ENCODE measurements at places on chromosomes 11 and 22.
A peak's percentile ranks its signal among the peaks of the same experiment; 100 is the strongest.

DNA sequence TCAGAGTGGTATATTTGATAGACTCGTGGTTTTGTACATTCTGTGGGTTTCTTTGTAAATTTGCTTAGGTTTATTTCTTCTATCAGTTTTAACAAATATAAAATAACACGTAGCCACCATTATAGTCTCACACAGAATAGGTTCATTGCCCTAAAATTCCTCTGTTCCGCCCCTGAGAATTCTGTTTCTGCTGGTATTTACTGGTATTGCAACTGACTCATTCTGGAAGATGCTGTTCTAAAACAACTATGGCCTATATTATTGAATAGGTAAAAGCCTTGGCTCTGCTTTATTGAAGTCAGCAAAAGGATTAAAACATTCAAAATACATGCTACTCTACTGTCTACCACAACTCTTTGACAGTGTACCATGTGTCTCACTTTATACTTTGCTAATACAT, 119.1 kb upstream of the CHORDC1 start:
- DNase-seq: peak; percentile 61

- no peak for DNase-seq
Measured at GRCh38 chr11:112310419-112310818, 49.8 kb upstream of the PLET1 start.

DNA sequence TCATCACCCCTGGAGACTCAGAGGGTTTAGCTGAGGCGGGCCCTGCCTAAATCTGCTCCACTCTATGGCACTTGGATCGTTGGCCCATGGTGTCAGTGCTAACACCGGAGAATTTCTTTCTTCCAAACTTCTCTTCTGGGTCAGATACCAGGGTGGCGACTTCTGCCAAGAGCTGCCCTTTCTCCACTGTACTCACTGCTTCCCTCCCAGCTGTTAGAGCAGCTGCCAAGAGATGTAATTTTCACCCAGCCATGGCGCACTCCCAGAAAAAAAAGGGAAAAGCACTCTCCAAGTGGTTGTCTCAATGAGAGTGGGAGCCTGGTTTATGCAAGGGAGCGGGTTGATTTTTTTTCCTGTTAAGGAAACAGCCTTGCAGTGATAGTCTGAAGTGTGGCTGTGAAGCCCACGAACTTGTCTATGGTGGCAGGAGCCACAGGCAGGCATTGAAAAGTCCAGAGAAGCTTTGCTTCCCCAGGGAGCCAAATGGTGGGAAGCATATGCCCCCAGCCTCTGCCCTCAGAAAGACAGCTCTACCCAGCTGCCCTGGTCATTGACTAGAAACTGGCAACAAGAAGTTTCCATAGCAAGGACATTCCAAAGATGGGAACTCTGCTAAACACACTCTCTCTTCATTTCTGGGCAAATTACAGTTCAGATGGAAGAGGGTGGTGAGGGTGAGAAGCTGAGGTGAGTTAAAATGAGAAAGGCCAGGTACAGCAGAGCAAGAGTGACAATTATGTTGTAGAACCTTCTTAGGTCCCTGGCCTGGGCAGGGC, 10.7 kb downstream of the PCSK7 start:
- DNase-seq: no peak

DNA sequence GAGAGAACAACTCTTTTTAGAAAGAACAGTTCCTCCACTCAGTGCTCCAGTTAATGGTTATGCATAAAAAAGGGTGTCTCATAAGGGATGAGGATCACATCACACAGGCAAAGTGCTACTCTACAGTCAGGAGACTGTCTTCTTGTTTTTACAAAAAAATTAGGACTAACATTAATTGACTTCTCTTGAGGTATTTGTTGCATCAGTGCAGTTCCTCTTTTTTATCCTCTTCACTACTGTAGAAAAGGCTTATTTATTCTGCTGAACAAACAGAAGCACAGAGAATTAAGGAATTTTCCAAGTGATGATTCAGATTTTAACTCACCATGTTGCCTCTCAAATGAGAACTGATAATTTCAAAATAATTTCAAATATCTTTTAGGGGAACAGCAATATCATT, 1.9 kb downstream of the MMP8 start:
- peak; percentile 12 for DNase-seq

GRCh38 chr22:32331918-32332725, 25.5 kb upstream of the RFPL3 start:
- DNase-seq: no peak

DNA sequence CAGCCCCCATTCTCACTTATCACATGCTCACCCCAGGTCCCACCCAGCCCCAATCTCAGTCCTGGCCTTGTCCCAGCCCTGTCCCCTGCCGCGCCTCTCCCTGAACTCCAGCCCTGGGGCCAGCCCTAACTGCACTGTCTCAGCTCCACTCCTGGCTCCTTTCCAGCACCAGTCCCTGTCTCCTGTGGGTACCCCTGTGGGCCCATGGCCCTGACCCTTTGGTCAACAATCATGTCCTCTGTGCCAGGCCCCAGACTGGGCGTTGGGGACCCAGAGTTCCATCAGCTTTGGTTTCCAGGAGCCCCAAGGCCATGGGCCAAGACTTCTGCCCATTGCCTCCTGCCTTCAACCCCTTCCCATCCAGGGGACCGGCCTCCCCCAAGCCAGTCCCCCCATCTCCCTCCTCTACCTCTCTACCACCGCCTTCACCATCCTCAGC, 757 bp downstream of the SPI1 start:
- DNase-seq: no peak

- DNase-seq: no peak
Measured at GRCh38 chr11:111694851-111695250, 71.3 kb downstream of the PPP2R1B start.

- no peak for DNase-seq
Measured at GRCh38 chr11:12799334-12799835, 125.2 kb downstream of the TEAD1 start.

GRCh38 chr11:46034041-46034440, 87.2 kb downstream of the PHF21A start:
- no peak for DNase-seq

DNA sequence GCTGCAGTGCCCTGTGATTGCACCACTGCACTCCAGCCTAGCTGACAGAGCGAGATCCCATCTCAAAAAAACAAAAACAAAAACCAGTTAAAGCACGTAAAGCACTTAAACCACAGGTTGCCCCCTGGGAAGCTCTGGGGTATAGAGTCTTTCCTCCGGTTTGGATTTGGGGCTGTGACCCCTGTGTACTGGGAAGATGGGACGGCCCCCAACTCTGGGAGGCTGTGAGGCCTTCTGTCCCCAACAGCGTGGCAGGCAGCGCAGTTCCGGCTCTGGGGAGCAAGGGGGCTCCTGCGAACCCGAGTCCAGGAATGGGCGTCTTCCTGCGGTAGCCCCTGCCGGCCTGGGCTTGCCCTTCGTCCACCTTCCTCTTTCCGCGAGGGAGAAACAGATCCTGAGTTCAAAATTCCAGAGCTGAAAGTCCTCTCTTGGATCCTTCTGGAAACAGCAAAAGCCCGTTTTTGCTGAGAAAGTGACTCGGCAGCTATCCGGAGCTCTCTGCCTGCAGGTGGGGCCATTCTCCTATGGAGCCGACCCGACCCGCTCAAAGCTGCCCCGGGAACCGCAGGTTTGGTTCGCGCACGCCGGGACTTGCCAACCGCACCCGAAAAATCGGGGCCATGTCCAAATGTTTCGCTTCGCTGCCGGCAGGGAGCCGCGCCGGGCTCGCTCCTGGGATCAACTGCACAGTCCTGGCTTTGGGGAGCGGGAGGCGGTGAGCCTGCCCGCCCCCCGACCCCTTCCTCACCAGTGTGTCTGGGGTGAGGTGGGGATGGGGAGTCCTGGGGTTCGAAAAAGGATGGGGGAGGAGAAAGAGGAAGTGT, 36.3 kb upstream of the POLA2 start:
- DNase-seq: peak; percentile 51

- DNase-seq: peak; percentile 66
Measured at GRCh38 chr22:41286639-41287091, 678 bp upstream of the RANGAP1 start.

DNA sequence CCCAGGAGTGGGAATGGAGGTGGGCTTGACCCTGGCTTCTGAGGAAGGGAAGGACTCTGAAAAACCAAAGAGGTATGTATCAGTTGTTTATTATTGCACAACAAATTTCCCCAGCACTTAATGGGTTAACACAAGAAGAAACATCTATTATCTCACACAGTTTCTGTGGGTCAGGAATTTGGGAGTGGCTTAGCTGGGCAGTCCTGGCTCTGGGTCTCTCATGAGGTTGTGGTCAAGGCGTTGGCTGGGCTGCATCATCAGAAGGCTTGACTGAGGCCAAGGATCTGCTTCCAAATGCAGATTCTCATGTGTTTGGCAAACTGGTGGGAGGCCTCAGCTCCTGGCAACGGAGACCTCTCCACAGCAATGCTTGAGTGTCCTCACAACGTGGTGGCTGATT, 17.5 kb upstream of the SMIM38 start:
- no peak for DNase-seq

DNA sequence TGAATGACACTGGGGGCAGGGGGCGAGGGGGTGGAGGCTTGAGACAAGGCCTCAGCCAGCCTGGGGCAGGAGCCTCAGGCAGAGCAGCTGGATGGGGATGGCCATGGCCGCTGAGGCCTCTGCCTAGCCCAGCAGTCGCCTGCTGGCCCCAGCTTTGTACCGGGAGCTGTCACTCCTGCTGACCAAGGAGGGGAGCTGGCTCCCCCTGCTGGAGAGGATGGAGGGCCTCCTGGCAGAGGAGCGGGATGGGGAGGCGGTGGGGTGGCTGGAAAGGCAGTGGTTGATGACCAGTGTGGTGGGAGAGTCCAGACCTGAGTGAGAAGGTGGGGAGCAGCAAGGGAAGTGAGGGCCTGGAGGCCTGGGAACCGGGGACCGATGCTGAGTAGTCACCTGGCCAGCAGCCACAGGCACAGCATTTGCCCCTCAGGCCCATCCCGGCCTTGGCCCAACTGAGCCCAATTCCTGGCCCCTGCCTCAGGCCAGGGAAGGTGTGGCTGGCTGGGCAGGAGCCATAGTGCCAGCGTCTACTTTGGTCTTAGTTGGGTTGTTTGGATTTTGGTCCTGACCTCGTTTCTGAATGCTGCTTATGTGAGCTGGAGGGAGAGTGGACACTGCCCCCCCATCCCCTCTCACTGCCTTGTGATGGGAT, 6.0 kb upstream of the SUSD2 start:
- peak; percentile 92 for DNase-seq

DNA sequence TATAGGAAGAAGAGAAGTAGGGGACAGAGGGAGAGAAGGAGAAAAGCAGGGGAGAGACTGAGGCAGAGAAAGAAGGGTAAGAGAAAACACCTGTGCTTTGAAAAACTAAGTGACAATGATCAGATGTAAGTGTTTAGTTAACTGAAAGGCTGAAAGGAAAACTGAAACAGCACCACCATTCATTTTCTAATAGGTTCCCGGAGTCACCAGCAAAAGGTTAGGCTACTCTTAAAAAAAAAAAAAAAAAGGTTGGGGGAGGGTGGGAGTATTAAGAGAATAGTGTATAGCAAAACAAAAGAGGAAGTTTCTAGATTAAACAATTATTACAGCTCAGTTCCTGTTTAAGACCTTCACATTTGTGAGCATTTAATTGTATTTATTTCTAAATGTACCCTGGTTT, 113.8 kb downstream of the CADM1 start:
- DNase-seq: no peak

DNA sequence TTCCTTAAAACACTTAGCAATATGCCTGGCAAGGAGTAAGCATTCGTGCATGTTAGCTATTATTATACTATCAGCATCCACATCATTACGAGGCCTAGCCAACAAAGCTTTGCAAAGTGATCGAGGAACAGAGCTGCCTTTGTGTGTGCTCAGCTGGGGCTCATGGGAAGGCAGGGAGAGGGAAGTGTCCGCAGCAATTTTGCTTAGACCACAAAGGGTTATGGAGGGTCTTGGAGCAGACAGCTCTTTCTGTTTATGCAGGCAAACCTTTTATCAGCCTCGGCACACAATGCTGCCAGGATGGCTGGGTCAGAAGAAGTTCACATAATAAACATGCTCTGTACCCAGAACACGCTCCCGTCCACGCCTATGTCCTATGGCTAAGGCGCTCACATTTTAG, 10.9 kb upstream of the DKK3 start:
- no peak for DNase-seq

- DNase-seq: no peak
Measured at GRCh38 chr11:24932110-24933000, 435.5 kb downstream of the LUZP2 start.

GRCh38 chr11:3860375-3860774, 4.9 kb downstream of the STIM1 start:
- no peak for DNase-seq

GRCh38 chr11:86644291-86644690, 28.1 kb downstream of the ME3 start:
- DNase-seq: no peak

DNA sequence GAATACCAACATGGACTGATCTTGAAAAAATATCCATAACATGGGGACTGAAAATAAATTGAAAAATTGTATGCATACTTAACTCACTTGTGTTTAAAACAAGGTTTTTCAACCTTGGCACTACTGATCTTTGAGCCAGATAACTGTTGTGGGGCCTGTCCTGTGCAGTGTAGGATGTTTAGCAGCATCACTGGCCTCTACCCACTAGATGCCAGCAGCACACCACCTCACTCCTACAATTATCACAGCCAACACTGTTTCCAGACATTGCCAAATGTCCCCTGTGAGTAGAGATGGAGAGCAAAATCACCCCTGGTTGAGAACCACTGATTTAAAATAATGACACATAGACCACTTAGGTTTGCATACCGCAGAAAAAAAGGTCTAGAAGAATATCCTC, 45.0 kb upstream of the SLC1A2 start:
- DNase-seq: no peak

- no peak for DNase-seq
Measured at GRCh38 chr22:48666620-48667019, 1161.1 kb downstream of the BRD1 start.

DNA sequence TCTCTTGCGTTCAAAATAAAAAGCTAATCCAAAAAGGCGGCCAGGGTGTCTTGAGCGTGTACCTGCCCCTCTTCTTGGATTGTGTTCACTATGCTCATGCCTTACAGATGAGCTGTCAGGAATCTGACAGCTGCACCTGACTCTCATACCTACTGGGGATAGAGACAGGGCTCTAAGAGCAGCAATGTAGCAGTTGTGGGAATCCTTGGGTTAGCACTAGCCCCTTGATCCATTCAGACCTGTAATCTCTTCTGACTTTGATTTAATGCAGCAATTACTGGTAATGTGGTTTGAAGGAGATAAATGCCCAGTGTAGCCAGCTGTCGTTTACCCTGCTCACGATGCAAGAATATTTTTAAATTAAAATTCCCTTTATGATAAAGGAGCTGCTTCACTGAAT, 145.8 kb downstream of the APOL5 start:
- peak; percentile 71 for DNase-seq

- DNase-seq: no peak
Measured at GRCh38 chr11:102864724-102865123, 10.1 kb downstream of the MMP12 start.

GRCh38 chr22:17434856-17435255, 65.6 kb downstream of the CECR2 start:
- DNase-seq: no peak

- DNase-seq: no peak
Measured at GRCh38 chr11:68965901-68966853, 14.6 kb downstream of the MRGPRD start.

GRCh38 chr11:59144096-59144495, 1.4 kb downstream of the FAM111A start:
- no peak for DNase-seq

Data from trophoblast cell (in vitro differentiated cells and primary cell).